ENCODE measurements at places on chromosomes 7 and 10. TPM values are rescaled to one million over a fixed set of nuclear protein-coding genes. Genes with fewer than 3 reads are reported as not detected.

Gene CYP2W1
- total RNA-seq: not detected

DNA sequence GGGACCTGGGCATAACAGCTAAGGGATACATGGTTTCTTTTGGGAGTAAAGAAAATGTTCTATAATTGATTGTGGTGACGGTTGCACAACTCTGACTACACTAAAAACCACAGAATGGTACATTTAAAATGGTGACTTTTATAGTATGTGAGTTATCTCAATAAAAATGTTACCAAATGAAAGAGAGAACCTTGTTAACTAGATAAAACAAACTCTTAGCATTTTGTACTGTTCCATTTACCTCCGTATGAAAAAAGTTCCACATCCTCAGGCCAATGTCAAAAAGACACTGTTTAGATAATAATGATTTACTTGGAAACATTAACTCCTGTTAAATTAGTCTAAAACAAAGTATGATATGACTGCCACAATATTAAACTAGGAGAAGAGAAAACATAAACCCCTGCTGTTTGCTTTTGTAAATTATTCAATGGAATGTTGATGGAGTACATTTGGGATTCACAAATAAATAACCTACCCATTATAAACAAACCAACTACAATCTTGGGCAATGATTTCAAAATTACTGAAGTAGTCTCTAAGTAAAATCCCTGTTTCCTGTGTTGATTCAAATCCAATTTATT, 60.7 kb downstream of the SMURF1 start:
- no peak for DNase-seq
- H3K27me3 ChIP-seq: no peaks in the 10 kb centered on the region
- no peak overlapping the region for H3K27ac ChIP-seq
- H3K4me3 ChIP-seq: no peak overlapping the region

DNA sequence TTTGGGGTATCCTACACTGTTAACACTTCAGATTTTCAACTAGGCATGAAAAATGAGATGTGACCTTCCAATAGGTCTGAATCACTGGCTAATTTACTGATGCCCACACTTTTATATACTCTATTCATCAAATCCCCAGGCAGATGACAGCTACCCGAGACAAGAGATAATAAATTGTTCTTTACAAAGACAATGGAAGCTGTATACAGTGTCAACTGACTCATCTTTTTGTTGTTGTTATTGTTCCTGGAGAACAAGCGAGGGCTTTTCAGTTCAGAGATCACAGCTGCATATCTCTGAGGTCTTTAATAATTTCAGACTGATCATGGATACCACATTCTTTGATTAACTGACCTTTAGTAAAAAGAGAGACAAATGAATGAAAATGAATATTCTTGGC, 228.9 kb downstream of the SDHAF3 start:
- H3K27me3 ChIP-seq: no peaks in the 10 kb centered on the region
- H3K4me1 ChIP-seq: no peaks in the 10 kb centered on the region

- no peaks in the 10 kb centered on the region for H3K27me3 ChIP-seq
- H3K4me3 ChIP-seq: no peak overlapping the region
- peaks cover 4% of the 10 kb centered on the region for H3K4me1 ChIP-seq
- no peak for DNase-seq
Observed at GRCh38 chr7:22990588-22990949, 23.4 kb downstream of the HYCC1 start.

DNA sequence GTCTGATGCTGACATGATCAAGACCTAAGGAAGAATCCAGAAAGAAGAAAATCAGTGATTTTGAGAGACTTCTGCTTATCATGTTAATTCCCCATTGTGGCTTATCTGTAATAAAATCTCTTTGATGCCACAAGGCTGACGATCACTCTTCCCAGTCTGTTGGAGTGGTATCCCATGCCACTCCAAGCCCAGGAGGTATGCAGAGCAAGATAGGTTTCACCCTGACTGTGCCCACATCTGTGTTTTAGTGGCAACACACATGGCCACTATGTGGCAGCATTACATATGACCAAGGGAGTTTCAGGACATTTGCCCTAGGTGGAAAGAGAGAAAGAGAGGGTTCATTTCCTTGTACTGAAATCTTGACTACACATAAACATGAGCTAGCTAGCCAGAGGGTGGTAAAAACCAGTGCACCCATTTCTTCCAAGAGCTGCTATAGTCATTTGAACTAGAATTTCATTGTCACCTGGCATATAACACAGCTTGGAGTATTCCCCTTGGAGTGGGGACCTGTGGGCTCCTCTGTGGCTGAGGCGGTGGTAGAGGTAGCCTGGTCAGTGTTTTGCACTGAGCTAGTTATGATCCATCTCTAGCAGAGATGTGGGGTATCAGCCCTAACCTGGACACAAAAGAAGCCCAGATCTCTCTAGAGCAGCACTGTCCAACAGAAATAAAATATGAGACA, 20.8 kb downstream of the LAMB4 start:
- DNase-seq: no peak
- H3K4me1 ChIP-seq: no peaks in the 10 kb centered on the region
- H3K27me3 ChIP-seq: no peaks in the 10 kb centered on the region
- H3K27ac ChIP-seq: no peak overlapping the region
- H3K4me3 ChIP-seq: no peak overlapping the region
- no peaks in the 10 kb centered on the region for H3K36me3 ChIP-seq

DNA sequence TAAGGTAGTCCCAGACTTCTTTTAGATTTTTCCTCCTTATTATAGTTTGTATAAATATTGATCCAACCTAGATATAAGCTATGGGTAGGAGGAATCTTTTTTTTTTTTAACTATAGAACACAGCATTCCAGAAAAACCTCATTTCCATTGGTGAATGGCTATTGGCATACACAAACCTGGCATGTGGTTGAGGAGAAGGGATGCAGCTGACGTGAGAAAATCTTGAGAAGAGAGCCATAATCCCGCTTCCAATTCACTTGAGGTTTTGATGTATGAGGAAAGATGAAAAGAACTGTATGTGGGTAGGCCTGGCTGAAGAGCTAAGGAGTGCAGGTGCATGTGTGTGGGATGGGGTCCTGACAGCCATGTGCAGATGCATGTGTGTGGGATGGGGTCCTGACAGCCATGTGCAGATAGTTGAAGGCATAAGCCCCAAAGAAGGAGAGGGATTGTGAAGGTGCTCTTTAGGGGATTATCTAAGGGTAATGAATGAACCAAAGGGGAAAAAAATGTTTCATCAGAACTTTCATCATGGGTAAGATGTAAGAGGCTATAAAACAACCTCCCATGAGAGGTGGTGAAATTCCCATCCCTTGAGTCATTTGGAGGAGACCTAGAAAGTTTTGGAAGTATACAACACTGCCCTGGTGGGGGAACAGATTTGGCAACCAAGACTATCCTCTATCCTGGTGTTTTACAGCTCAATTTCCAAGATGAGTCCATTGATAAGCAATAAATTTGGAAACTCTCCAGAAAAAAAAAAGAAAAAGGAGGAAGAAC, 3.8 kb upstream of the PKD2L1 start:
- peaks cover 2% of the 10 kb centered on the region for H3K27me3 ChIP-seq
- no peaks in the 10 kb centered on the region for H3K36me3 ChIP-seq
- no peak for DNase-seq
- no peak overlapping the region for H3K27ac ChIP-seq
- H3K4me3 ChIP-seq: no peak overlapping the region
- H3K4me1 ChIP-seq: no peaks in the 10 kb centered on the region

DNA sequence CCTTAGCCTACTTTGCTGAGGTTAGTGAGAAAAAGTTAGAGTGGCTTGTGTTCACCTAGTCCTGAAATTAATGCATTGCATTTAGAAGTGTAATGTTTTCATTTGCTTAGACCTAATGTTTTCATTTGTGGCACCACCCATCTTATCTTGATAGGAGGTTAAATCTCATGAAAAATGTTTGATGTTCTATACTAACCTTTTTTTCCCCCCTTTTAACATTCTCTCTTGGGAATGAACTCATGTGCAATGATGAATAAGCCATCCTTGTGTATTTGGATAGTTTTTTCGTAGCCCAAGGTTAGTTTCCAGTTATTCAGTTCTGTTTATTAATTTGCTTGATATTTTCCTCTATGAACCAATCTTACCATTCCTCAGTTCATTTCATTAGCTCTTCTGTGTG, 2.8 kb downstream of the FHIP2A start:
- DNase-seq: no peak
- peak overlapping the region; percentile 98 for H3K27ac ChIP-seq
- H3K4me3 ChIP-seq: peak overlapping the region; percentile 93
- H3K27me3 ChIP-seq: no peaks in the 10 kb centered on the region
- H3K4me1 ChIP-seq: peaks cover 44% of the 10 kb centered on the region
